A172 (cell line): ENCODE measurements at places on chromosomes 1 and 21.

GRCh38 chr1:201376464-201377374, 761 bp downstream of the TNNT2 start:
- DNase-seq, result peak; percentile 62

GRCh38 chr1:71940261-71940660, 342.1 kb downstream of the NEGR1 start:
- no peak for DNase-seq

- no peak for DNase-seq
Measured at GRCh38 chr1:97778718-97779117, 142.1 kb downstream of the DPYD start.

DNA sequence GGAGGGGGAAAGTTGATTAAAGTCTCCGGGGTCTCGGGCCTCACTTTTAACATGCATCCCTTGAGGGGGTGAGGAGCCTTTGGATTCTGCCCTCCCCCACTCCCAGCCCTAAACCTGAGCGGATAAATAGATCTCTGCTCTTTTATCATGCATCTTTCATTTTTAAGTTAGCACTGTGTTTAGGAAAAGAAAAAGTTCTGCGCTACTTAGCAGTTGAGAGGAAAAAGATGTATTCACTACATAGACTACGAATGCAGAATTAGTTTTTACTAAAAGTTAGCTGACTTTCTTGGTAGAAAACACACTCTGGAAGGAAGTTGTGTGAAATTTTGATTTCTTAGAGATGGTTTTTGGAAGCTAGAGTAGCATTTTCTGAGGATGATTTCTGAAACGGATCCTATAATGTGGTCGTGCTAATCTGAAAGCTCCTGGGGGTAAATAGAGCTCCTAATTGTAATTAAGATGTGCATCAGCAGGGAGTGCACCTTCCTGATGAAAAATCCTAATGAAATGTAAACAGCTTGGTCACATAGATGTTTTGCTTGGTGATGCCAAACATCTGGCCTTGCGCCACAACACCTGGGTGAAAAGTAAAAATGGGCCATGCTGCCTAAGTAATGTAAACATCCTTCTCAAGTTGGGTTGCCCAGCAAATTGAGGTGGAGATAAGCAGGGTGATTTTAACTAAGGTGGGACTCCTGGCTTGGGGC, 1.8 kb downstream of the ROR1 start:
- DNase-seq, result no peak

GRCh38 chr21:35641271-35642016, 418.9 kb downstream of the SETD4 start:
- no peak for DNase-seq
